ENCODE measurements at places on chromosomes 5 and 9.
A peak's percentile ranks its signal among the peaks of the same experiment; 100 is the strongest.

DNA sequence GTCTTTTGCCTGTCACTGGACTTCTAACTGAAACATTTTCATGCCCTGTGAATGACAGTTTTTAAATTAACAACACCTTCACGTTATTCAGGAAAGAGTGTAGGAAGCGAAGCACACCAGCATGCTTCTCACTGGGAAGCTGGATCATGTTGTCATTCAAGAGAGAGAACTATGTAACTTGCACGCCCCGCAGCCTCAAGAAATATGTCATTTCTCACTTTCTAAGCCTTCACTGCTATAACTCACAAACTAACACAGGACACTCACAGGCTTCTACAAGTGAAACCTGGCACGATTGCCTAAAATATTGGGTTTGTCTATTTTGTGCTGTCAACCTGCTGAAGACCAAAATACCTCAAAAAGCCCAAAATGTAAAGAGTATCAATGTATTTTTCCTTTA is 466.3 kb downstream of the EFNA5 start:
- no peak for DNase-seq

DNA sequence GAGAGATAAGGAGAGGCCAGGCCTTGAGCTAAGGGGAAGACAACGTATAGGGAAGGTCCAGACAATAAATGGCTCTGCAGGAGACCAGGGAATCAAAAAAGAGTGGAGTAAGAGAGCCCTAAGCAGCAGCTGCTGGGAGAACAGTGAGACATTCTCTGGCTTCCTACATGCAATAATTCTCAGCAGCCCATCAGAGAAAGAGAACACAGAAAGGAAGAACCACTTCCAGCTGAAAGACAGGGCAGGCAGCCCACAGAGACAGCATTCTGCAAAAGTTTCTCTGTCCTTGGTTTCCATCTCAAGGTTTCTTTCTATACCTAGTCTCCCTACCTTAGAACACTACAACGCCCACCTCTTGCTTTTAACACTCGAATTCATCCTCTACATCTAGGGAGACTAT is 189.9 kb downstream of the DEPDC1B start:
- peak; percentile 18 for DNase-seq

GRCh38 chr9:112898872-112899311 is 8.2 kb upstream of the SLC46A2 start:
- no peak for DNase-seq

DNA sequence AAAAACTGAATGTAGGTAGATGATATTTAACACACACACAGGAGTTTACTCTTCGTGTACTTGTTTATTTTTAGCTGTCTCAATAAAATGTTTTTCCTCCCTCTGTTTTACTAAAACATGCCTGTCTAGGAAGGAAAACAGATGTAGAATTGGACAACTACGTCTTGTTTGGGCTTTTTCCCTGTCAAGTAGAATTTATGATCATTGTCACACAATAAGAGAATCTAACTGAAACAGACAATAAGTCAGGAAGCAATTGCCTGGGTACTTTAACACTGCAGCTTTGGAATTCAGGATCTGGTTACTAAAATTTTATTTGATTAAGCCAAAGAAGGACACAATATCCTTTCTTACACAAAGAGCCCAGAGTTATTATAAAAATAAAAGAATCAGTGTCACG is 164.2 kb downstream of the ZDHHC21 start:
- DNase-seq, result no peak

DNA sequence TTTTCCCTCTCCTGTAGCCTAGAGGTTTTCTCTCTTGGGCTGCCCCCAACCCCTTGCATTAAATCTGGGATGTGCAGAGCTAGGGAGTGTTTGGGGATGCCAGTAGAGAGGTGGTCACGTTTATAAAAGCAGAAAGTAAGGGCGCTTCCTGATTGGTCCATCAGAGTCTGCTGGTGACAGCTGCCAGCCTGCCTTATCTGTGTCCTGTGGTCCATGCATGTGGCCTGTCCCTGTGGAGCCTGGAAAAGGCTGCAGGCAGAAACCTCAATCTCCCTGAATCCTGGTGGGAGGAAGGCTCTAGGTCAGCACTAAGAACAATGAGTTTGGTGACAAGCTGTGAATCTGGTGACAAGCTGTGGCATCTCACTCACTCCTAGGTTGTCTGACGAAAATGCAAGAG is 42.2 kb downstream of the ARHGEF37 start:
- no peak for DNase-seq

GRCh38 chr5:87268970-87269377 is 1.3 kb downstream of the RASA1 start:
- DNase-seq, result peak; percentile 31

GRCh38 chr9:20732118-20732517 is 48.1 kb downstream of the FOCAD start:
- DNase-seq, result no peak

- no peak for DNase-seq
Observed at GRCh38 chr9:81416476-81417298, 272.7 kb downstream of the TLE1 start.
